Fibroblast of pulmonary artery (primary cell): ENCODE measurements at places on chromosomes 6 and 20.

- DNase-seq, result no peak
These were observed 118.4 kb upstream of the TRAF3IP2 start for GRCh38 chr6:111724039-111724438.

DNA sequence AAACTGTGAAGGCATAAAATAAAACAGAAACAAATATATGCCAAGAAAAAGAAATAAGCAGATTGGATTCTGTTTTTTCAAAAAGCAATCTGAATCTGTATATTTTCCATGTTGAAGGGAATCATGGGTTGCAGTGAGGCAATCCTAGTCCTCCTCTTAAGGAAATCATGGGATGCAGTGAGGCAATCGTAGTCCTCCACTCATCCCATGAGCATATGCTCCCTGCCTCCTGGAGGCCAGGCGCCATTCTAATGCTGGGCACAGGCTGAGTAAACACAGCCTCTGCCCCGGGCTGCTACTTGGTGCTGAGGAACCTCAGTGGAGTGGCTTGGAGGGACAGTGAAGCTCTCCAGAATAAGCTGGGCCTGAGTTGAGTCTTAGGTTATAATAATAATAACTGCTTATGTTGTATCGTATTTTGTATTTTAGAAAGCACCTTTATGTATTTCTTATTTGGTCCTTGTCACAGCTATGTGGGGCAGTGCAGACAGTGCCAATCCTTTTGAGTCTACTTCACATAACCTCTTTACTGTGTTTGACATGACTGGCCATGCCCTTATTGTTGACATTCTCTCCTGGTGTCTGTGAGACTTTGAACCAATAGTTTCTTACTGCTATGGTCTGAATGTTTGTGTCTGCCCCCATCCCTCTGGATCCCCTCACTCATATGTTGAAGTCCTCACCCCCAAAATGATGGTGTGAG lies 56.6 kb upstream of the CITED2 start:
- peak; percentile 37 for DNase-seq

DNA sequence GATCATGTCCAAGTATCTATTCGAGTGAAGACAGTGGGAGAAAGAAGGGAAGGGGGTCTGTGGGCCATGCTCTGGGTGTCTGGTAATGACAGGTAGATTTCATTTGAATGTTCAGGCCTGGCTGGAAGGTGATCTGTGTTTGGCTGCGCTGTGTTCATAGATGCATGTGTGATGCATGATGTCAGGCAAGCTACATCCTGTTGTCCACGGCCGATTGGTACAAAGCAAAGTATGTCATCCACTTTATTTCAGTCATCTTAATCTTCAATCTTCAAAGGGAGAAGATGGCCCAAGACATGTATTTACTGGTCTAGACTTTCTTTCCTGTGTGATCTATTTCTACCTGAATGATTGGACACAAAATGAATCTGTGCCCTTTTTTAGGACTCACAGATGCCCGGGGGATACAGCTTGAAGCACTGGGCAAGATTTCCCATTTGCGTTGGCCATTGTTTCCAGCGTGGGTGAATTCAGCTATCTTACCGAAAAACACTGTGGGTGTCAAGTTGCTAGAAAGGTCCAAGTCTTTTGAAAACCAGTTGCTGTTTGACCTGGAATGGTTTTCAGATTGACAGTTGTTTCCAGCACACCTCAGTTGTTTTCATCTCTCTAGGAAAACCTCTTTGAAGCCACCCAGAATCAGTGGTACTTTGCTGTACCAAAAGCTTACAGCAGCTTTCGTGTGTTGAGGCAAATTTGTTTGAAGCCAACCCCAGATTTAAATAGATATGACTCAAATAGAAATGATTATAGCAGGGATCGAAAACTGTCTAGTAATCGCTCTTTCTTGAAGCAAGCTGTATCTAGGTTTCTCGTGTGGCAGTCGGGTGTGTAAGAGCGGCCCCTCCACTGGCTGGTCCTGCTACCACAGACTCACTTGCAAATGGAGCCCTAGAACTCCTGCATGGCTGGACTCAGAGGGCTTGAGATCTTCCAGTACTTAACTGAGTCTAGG lies 27.2 kb downstream of the DUSP22 start:
- DNase-seq, result no peak

DNA sequence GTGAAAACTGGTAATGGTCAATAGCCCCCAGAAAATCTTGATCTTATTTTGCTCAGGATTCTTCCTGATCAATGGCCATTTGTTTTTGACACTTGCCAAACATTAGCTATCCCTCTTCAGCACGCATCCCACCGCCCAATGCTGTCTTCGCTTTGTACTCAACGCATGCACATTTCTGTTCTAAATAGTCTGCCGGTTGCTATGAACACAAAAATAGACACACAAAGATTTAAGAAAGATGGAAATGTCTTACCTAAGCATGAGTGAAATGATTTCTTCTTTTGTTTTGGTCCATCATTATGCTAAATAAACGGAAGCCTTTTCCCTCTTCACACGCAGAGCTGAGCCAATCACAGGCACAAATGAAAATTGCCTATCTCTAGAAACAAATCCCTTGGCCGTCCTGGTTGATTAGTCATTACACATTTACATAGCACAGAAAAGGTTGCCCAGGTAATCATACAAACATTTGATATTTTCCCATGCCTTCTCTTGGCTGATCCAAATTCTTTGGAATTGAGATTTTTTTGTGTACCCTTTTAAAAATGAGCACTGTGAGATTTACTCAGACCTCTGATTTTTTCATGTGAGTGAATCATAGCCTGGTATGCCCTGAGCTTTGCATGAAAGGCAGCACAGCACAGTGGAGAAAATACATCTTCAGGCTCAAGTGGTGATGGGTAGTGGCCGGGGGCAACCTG lies 70.5 kb upstream of the FAM184A start:
- DNase-seq, result no peak

DNA sequence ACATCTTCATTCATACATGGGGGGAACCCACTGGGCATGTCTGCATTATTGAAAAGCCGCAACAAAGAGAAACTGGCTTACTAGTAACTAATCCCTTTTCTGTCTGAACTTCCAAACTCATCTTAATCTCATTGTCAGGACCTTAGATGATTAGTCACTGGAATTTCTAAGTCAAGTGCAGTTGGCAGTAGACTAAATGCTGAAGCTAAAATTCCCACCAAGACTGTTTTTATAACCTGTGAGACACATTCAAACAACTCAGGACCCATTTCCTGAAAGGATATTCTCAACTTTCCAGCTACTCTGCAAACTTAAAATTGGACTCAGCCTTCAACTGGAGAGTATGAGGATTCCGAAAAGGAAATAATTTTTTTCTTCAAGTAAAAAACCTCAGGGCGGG lies 94.8 kb upstream of the SCAF8 start:
- peak; percentile 17 for DNase-seq
